Skin of body (tissue), 3 donors: ENCODE measurements at places on chromosomes 5 and 9. TPM values are rescaled to one million over a fixed set of nuclear protein-coding genes. Genes with fewer than 3 reads are reported as not detected.
A peak's percentile ranks its signal among the peaks of the same experiment; 100 is the strongest.

ANKRD34B gene
- total RNA-seq: 0.10 TPM

TOR2A gene
- total RNA-seq: 4.4 TPM

DOCK2 gene
- total RNA-seq: 20.6 TPM

GABRA6 gene
- total RNA-seq: not detected

ANKRD31 gene
- total RNA-seq: 0.30 TPM

S100Z gene
- 0.30 TPM for total RNA-seq

FAM221B gene
- total RNA-seq: not detected

CDH9 gene
- total RNA-seq: not detected

INSL6 gene
- not detected for total RNA-seq

CCIN gene
- total RNA-seq: 0.89 TPM

ZNG1F gene
- total RNA-seq: 7.4 TPM

GRCh38 chr5:65213921-65214525 lies 267.7 kb downstream of the ADAMTS6 start:
- no peak for DNase-seq

- DNase-seq: no peak
These were observed 398.5 kb upstream of the RPS23 start for GRCh38 chr5:82676661-82677060.

DNA sequence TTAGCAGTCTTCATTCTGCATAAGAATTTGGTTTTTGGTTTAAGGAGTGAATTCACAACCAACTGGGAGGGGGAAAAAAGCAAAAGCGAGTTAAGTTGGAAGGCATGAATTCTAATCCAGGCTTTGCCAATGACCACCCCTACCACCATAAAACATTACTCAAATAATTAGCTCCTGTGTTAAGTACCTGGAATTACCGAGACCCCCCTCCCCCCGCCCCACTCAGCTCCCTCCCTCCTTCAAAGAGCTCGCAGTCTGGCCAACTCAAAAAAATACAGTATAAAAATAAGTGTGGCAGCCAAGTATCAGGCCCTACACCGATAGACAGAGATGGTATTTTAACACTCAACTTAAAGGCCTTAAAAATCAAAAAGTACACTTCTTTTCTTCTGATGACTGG lies 492 bp downstream of the ATG12 start:
- no peak for DNase-seq

DNA sequence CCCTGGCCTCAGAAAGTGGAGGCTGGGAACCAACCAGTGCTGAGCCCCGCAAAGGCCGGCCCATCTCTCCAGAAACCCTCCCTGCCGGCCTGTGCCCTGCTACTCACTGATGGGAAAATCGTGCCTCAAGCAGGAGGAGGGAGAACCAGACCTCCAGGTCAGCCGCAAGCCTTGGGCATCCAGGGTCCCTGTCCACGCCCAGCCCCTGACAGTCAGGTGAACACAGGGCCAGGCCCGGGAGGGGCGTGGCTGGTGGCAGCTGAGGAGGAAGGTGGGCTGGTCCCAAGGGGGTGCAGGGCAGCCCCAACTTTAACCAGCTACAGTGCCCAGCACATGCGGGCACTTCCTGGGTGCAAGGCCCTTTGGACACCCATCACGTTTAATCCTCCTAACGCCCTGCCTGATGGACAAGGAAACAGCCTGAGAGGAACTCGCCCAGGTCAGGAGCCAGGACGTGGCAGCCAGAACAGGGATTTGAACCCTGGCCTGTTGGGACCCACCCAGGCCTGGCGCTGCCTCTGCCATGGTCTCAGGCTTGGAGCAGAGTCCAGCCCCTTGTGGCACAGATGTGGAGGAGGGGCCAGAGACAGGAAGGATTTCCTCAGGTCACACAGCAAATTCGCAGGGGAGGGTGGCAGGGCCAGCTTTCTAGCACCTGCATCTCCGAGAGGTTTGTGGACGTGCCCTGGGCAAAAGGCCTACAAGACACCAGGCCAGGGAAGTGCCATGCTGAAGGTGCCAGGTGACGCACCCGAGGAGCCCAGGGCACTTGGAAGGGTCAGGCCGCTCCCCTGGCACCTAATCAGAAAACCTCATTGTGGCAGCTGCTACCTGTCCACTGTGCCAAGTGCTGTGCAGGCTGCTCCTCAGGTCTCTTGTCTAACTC lies 4.5 kb downstream of the RALGDS start:
- no peak for DNase-seq

GRCh38 chr5:39055768-39056398 lies 18.3 kb downstream of the RICTOR start:
- peak; percentile 60 for DNase-seq

DNA sequence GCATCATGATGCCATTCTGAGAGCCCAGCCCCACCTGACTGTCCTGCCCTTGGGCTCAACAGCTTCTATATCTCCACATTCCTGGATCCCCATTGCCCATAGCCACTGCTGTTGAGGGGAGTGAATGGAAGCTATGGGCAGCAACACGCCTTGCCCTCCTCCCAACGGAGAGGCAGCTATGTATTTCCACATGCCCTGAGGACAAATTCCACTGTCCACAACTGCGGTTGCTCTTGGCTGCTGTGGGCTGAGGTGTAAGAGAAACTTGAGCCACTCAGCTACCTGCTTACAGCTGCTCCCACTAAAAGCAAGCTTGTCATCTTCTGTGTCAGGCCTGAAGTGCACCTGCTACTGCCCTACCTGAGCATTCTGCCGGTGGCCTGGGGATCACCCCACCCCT lies 222.9 kb downstream of the PSAT1 start:
- DNase-seq: no peak

GRCh38 chr5:4028384-4028783 lies 432.8 kb downstream of the IRX1 start:
- no peak for DNase-seq

GRCh38 chr9:123375469-123376132 lies 19.6 kb downstream of the CRB2 start:
- no peak for DNase-seq

DNA sequence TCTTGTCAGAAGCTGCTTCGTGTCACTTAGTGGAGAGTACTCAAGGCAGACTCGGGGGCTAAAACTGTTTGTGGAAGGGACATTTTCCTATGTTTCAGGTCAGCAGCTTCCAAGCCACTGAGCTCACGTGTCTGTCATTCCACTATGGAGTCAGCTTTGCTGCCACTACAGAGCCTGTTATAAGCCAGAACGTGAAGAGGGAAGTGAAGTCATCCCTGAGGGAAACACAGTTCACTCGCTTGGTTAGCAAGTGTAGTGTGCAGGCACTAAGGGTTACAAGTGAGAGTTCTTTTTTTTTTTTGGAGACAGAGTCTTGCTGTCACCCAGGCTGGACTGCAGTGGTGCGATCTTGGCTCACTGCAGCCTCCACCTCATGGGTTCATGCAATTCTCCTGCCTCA lies 24.5 kb upstream of the LTC4S start:
- no peak for DNase-seq

DNA sequence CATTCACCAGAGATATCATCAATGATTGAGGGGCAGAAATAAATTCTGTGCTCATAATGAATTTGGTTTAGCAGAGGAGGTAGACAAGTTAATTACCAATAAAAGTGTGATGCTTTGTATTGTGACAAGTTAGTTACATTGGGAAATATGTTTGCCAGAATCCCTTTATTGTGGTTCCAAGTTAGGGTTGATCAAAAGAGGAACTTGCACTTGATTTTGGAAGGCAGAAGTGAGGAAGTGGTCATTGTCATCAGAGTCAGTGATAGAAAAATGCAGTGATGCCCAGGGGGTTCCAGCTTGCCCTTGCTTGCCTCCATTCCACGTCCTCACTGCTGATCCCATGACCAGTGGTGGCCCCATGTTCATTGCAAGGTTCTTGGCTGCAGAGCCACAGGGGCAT lies 69.7 kb downstream of the SVEP1 start:
- DNase-seq: no peak

GRCh38 chr5:108637134-108637533 lies 110.6 kb upstream of the FER start:
- DNase-seq: no peak

- no peak for DNase-seq
These were observed 9.8 kb downstream of the CD274 start for GRCh38 chr9:5460157-5460556.

GRCh38 chr9:25570802-25571201 lies 107.4 kb downstream of the TUSC1 start:
- DNase-seq: no peak

DNA sequence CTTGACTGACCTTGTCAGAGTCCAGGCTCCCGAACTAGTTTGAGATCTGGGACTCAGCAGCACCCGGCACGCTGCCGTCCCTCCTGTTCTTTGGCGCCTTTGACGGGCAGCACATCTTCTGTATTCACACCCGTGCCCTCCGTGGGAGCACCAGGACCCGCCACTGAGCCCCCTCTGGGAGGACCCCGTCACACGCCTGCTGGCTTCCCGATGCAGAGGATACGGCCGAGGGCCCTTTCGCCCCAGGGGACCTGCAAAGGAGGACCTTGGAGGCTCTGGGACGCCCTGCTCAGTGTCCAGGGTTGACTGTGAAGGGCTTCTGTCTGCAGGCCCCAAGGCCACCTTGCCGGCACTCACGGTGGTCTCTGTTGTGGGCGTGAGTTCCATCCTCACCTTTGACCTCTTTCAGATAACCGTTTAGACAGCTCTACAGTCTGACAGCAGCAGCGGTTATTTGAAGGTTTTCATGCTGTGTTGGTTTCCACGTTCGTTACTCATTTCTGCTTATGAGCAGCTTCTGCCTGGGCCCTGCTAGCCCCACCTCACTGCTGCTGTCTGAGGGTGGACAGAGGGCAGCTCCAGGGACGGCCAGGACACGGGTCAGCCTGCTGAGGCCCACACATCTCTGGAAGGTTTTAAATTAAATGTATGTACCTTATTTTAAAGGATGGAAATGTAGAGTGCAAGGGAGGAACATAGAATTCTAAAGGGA lies 12.6 kb upstream of the EXOC3 start:
- DNase-seq: no peak

DNA sequence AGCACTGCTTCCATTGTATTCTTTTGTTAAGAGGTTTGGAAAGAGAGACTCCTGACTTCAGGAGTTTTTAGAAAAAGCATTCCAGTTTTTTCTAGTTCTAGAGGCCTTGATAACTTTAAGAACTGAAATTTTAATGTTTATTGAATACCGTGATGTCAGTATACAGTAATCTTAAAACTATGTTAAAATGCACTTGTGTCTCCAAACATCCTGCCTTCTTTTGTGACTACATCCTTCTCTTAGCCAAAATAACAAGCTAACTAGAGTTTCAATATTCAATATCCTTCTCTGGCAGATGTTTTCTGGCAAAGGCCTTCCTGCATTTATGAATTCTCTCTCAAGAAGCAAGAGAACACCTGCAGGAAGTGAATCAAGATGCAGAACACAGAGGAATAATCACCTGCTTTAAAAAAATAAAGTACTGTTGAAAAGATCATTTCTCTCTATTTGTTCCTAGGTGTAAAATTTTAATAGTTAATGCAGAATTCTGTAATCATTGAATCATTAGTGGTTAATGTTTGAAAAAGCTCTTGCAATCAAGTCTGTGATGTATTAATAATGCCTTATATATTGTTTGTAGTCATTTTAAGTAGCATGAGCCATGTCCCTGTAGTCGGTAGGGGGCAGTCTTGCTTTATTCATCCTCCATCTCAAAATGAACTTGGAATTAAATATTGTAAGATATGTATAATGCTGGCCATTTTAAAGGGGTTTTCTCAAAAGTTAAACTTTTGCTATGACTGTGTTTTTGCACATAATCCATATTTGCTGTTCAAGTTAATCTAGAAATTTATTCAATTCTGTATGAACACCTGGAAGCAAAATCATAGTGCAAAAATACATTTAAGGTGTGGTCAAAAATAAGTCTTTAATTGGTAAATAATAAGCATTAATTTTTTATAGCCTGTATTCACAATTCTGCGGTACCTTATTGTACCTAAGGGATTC lies 43.1 kb downstream of the NDFIP1 start:
- DNase-seq: peak; percentile 66

DNA sequence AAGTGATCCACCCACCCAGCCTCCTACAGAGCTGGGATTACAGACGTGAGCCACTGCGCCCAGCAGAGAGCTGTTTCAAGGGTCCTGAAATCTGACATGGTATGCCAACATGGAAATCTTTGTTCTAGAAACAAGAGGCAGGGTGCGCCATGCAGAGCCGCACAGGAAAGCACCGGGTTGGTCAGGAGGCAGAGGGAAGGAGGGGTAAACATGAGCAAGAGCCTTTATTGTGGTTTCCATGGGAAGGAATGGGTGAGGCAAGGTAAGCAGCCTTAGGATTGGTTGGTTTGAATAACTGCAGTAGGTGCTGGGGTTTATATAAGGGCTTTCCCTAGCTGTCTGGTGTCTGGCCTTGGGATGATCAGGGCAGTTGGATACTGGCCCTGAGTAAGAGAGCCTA lies 5.5 kb upstream of the EXOSC2 start:
- no peak for DNase-seq

- no peak for DNase-seq
These were observed 52.0 kb downstream of the GOLM1 start for GRCh38 chr9:86047361-86047760.

DNA sequence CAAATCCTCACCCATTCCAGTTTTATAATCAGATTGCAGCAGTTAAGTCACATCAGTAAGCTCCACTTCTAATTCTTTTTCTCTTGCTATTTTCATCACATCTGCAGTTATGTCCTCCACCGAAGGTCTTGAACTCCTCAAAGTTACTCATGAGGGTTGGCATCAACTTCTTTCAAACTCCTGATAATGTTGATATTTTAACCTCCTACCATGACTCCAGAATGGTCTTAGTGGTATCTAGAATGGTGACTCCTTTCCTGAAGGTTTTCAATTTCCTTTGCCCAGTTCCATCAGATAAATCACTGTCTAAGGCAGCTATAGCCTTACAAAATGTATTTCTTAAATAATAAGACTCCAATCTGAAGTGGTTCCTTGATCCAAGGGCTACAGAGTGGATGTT lies 53.8 kb upstream of the EDIL3 start:
- no peak for DNase-seq

GRCh38 chr5:14650052-14650451 lies 14.5 kb upstream of the OTULIN start:
- DNase-seq: no peak

- peak; percentile 61 for DNase-seq
These were observed at the start of gene ROR2 for GRCh38 chr9:91949946-91950664. TSS of gene ROR2 (minus strand) at chr9:91950228.

DNA sequence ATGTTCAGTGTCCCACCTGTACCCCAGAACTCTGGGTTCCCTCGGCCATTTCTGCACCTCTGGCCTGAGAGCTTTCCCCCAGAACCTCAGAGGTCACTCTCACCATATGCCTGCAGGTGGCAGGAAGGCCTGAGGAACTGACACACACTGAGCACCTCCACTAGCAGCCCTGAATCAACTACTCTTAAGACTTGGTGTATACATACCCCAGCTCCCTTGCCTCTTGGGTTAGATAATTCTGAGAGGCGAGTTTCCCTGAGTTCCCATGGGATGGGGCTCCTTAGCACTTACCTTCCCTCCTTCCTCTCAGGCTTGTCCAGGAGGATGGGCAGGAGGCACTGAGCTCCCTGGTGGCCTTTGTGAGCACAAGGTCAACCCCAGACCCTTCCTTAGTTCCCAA lies 86.1 kb downstream of the HSD17B3 start:
- DNase-seq: no peak

- DNase-seq: peak; percentile 91
These were observed 478.8 kb downstream of the CETN3 start for GRCh38 chr5:89930591-89931392.

GRCh38 chr5:129170050-129170449 lies 75.5 kb downstream of the ISOC1 start:
- DNase-seq: no peak
